ENCODE measurements at places on chromosomes 5 and 9.
A peak's percentile ranks its signal among the peaks of the same experiment; 100 is the strongest.

DNA sequence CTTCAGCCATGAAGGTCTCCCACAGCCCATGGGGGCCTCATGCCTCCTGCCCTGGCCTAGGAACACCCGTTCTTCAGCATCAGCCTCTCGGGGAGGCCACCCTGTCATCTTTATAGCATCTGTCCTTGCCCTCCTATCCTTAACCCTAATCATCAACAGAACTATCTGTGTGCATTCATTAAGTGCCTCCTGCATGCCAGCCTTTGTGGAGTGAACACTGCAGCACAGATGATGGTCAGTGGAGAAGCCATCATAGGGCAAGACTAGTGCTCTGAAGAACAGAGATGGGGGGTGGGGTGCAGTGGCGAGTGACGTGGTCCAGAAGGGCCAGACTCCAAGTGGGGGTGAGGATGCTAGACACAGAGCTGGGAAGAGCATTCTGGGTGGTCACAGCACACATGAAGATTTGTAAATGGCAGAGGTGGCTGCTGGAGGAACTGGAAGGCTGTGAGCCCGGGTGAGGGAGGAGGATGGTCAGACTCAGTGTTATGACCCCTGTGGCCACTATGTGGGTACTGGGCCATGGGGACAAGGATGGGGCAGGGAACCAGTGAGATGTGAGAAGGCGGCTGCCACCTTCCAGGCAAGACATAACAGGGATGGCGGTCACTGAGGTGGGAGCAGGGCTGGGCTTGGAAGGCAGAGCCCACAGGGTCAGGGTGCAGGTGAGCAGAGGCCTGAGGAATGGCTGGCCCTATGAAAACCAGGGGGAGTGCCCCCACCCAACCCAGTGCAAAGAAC lies 3.6 kb upstream of the CARD19 start:
- no peak for DNase-seq

GRCh38 chr9:121503444-121503843 lies 3.8 kb upstream of the GGTA1 start:
- DNase-seq: no peak

- DNase-seq: no peak
Measured at GRCh38 chr9:120186276-120186675, 393.7 kb downstream of the CDK5RAP2 start.

GRCh38 chr9:136701668-136702053 lies 10.7 kb upstream of the DIPK1B start:
- no peak for DNase-seq

DNA sequence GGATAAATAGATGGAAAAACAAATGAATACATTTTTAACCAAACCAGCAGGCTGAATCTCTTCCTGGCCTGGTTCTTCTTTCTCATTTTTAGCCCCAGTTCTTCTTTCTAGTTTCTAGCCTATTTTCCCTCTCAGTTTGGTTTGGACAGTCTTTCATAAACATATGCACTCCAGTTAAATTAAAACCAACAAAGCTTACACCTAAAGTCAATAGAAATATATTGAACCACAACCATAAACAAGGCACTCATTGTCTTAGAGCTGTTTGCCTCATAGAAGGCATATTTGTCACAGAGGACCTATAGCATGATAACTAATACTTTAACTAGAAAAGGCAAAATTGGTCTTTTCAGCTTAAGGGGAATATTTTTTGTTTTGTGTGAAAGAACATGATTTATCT lies 638.3 kb downstream of the NR2F1-AS1 start:
- no peak for DNase-seq

DNA sequence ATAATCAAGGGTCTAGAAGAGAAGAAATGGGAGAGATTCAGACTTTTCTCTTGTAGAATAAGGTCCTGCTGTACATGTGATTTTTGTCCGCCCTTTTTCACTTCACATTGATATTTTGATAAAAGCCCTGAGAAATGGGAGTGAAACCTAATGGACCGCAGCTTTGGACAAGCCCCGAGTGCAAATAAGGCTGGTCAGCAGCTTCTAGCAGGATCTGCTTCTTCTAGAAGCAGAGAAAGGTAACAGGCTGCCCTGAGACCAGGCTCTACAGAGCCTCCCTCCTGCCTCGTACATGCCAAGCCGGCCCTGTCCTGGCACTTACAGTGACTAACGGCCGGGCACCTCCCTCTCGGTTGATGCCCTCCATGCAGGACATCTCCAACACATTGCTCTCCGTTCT lies 33.4 kb downstream of the ACER2 start:
- DNase-seq: no peak

GRCh38 chr5:78667461-78668103 lies 19.0 kb upstream of the LHFPL2 start:
- DNase-seq: no peak

DNA sequence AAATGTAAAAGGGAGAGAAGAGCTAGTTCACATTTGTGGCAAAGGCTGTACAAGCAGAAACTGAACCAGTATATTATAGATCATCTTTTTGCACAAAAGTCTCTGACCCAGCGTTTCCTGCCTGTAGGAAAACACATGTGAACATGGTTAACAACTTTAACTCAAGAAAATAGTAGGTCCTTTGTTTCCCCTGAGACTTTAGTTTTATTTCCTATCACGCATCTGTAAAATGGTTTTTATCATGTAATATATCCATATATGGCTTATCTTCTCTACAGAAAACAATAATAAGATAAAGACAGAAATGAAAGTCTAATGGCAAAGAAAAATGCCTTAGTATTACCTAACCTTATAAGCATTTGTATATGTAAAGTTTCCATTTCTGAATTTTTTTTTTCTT lies 2.7 kb downstream of the KIF3A start:
- DNase-seq: no peak

DNA sequence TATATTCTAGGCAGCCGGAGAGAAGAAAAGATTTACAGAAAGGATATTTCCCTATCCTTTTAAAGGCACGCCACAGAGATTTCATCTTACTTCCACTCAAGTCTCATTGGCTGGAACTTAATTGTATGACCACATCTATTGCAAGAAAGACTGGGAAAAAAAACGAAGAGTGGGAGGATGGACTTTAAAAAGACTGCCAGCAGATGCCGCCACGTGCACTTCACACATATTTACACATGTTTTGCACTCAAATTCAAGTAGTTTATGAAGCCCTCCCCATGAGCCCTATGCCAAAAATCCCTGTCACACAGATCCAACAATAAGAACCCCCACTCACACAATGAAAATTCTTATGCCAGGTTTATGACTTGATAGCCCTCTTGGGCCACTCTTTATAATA lies 138.5 kb upstream of the TYRP1 start:
- DNase-seq: no peak

DNA sequence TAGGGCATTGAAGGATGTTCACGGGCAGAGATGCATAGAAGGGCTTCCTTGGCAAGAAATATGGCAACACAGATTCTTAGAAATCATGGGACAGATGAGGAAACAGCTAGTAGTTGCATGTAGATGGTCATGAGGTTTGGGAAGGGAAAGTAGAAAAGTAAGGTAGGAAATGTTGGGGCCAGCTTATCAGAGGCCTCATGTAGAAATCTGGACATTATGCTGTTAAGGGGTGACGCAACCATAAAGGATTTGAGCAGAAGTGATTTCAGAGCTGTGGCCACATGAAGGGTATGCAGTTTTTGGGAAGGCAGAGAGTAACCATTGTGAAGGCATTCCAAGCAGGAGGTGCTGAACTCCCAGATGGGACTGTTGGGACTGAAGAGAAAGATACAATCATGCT lies 224.0 kb downstream of the ARHGAP26 start:
- no peak for DNase-seq

GRCh38 chr9:71685394-71685793 lies 82.9 kb downstream of the CEMIP2 start:
- DNase-seq: no peak

DNA sequence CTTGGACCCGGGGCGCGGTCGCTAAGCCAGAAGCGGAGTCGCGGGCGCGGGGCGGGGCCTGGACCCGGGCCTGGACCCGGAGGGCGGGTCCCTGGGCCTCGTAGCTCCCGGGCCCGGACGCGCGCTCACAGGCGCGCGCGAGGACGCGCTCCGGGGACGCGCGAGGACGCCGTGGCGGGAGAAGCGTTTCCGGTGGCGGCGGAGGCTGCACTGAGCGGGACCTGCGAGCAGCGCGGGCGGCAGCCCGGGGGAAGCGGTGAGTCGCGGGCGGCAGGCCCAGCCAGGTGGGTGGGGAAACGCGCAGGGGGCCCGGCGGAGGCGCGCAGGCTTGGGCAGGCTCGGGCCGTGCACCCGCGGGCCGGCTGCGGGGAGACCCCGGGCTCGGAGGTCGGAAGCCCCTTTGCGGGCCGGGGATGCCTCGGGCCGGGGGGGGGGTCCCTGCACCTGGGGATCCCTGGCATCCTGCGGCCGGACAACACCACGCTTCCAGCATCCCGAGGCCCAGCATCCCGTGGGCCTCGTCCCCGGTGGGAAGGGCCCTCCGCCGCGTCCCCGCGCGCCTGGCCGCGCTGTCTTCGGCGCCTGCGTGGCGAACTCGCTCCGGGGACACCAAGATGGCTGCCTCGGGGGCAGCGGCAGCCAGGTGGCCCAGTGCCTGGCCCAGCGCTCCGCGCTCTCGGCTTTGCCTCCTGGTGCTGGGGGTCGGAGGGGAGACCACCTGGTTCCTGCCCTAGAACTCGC lies at the start of gene SFXN1:
SFXN1 (plus strand) TSS at position 177 of the 741 bp plus-strand sequence. CDS start 13,544 bp downstream, outside the sequence.
- DNase-seq: peak; percentile 42

DNA sequence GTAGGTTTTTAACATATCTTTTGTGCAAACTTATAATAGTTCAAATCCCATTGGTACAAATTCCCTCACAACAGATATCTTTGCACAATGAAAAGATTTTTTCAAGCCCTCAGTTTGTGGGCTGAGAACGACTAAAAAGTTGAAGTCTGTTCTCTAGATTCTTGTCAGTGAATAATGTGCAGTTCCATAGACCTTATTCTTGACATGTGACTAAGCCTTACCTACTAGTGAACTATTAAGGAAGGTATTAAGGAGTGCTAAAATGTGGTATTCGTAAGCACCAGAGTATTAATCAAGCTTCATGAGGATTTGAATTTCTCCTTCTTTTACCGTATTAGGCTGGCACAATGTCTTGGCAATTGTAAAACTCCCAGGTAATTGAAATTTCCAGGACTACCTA lies 205.6 kb upstream of the DMRTA1 start:
- DNase-seq: no peak

- peak; percentile 42 for DNase-seq
Measured at GRCh38 chr5:124599028-124599973, 147.1 kb downstream of the ZNF608 start.

GRCh38 chr9:129773262-129774048 lies 20.6 kb upstream of the PTGES start:
- DNase-seq: no peak

GRCh38 chr9:10008101-10008799 lies 604.6 kb downstream of the PTPRD start:
- DNase-seq: no peak

DNA sequence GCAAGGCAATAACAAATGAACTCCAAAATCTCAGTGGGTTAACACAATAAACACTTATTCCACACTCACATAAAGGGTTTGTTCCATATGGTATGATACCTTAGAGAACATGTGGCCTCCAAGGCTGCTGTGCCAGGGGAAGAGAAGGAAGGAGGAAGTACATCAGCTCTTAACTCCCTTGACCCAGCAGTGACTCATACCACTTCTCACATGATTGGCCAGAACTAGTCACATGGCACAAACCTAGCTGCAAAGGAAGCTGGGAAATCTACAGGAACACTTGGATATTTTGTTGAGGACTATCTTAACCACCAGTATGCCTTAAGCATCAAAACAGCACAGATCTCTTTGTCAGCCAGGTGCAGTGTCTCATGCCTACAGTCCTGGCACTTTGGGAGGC lies 99.3 kb downstream of the SLIT3 start:
- DNase-seq: no peak

- DNase-seq: no peak
Measured at GRCh38 chr5:128224336-128224735, 140.8 kb downstream of the SLC12A2 start.

DNA sequence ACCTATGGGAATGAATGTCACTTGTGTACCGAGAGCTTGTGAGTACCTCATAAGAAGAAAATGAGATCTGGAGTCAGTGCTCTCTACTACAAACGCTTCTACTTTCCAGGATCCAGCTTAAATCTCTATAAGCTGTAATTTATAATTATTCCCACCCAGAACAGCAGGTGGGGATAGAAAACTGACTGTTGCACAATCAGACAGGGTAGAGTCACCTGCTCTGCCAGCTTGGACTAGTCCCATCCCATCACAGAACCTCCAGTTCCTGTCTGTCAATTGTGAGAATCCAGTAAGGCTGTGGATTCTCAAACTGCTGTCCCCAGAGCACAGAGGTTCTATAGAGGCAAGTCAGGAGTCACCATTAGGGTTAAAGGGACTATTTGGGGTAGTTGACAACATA lies 2.0 kb downstream of the SPINK7 start:
- DNase-seq: no peak

- DNase-seq: no peak
Measured at GRCh38 chr5:38598994-38599617, 42.7 kb upstream of the LIFR start.

GRCh38 chr9:104780796-104781395 lies 17.0 kb downstream of the NIPSNAP3B start:
- DNase-seq: no peak

DNA sequence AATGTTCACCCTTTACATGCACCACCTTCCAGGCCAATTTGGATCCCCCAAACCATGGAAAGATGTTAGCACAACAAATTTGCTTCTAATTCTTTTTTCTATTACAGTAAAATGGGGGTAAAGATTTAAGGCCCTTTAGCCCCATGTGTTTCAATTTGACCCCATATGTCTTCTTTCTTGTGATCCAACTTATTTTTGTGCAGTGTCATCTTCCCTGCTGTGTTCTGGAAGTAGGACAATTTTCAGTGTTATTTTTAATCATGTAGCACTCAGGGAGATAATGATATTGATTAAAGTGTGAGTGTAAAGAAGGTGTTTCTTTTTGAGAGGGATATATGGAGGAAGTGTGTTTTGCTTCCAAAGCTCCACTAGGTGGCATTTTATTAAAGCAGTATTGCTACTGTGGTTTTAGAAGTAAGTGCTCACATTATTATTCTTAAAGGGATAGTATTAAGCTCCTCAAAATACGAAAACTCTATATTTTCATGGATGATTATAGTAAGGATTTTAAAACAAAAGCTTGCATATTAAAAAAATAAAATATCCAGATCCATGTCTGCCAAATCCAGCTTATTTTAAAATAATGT lies 118.7 kb upstream of the ATP10B start:
- DNase-seq: no peak

GRCh38 chr5:164355267-164355830 lies 849.9 kb downstream of the MAT2B start:
- DNase-seq: no peak

DNA sequence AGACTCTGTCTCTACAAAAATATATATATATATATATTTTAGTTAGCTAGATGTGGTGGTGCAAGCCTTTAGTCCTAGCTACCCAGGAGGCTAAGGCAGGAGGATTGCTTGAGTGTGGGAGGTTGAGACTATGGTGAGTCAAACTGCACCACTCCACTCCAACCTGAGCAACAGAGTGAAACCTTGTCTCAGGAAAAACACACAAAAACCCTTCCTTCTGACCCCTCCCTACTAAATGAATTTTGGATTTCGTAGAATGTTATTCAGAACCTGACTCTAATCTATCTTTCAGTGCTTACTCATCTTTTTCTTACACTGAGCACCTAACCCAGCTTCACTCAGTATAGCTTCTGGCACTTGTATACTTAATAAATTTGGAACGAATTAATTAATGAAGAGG lies 35.2 kb upstream of the IL7R start:
- no peak for DNase-seq

Measured in C1 segment of cervical spinal cord (tissue), 14 donors.